ENCODE measurements at places on chromosomes 2 and 18.

- DNase-seq = peak; percentile 32
Measured at GRCh38 chr2:241391892-241392665, 36.0 kb downstream of the FARP2 start.

- no peak for DNase-seq
Measured at GRCh38 chr2:33395655-33396249, 80.7 kb upstream of the RASGRP3 start.

- DNase-seq = no peak
Measured at GRCh38 chr18:4586731-4587130, 131.6 kb upstream of the DLGAP1 start.

GRCh38 chr18:48022531-48023329 is 92.3 kb upstream of the SMAD2 start:
- DNase-seq = no peak

GRCh38 chr2:234796045-234796591 is 155.7 kb upstream of the SH3BP4 start:
- no peak for DNase-seq

GRCh38 chr2:237097911-237098702 is 12.4 kb downstream of the COPS8 start:
- peak; percentile 30 for DNase-seq

Measured in AG09319 (cell line).